Stimulated activated CD8-positive, alpha-beta memory T cell treated with anti-CD3 and anti-CD28 coated beads, Interleukin-2, amount 100 ng/mL, for 1 hour (primary cell): ENCODE measurements at places on chromosomes 7 and 10.

- no peak for DNase-seq
Measured at GRCh38 chr7:45084336-45084735, 4.4 kb downstream of the NACAD start.

- no peak for DNase-seq
Measured at GRCh38 chr7:52463341-52463740, 572.1 kb upstream of the POM121L12 start.

DNA sequence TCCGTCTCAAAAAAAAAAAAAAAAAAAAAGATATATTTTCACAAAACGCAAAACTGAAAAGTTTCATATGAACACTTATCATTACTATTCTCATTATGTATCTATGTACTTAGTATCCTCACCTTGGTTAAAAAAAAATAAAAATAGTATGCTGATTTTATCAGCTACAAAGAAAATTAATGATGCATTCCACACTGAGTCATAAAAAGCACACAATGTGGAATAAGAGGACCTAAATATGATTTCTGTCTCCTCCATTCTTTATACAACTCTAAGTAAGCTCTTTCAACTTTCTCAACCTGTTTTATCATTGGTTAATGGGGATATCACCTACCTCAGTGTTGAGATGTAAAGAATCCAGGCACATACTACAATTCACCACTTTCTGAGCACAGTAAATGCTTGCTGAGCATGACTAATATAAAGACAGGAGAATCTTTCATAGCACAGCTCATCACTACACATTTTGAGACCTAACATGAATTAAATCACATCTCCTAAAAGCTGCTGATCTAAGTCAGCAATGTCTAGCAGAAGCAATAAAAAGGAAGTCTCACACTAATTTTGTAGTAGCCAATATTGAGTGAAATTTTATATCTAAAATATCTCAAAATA is 2.7 kb downstream of the SNX13 start:
- no peak for DNase-seq

DNA sequence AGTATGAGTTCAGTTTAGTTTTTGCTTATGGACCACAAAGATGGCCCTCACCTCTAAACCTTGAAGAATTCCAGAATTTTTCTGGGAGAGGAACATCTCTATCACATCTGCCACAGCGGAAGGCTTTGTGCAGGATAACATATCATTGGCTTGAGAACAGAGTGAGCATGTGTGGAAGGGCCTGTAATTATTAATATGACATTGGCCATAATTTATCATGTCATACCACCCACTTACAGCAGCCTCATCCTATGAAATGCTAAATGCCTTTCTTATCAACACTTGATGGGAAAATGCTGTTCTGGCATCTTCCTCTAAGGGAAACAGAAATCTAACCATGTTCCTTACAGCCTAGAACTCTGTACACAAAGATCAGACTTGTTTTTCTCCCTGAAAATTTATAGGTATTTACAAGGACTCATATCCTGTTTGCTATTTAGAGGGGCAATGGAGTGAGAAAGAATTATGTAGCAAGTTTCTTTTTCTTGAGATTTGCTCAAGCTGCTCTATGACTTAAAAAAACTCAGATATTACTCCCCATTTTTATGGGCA is 817.3 kb downstream of the LRMDA start:
- no peak for DNase-seq
